Iris pigment epithelial cell (primary cell): ENCODE measurements at places on chromosomes 3 and 15.

GRCh38 chr3:10405816-10406215 lies 84.9 kb upstream of the SEC13 start:
- no peak for DNase-seq

GRCh38 chr3:147359177-147360050 lies 46.9 kb downstream of the ZIC4 start:
- DNase-seq: no peak

GRCh38 chr15:31522028-31522427 lies 195.4 kb downstream of the KLF13 start:
- no peak for DNase-seq

DNA sequence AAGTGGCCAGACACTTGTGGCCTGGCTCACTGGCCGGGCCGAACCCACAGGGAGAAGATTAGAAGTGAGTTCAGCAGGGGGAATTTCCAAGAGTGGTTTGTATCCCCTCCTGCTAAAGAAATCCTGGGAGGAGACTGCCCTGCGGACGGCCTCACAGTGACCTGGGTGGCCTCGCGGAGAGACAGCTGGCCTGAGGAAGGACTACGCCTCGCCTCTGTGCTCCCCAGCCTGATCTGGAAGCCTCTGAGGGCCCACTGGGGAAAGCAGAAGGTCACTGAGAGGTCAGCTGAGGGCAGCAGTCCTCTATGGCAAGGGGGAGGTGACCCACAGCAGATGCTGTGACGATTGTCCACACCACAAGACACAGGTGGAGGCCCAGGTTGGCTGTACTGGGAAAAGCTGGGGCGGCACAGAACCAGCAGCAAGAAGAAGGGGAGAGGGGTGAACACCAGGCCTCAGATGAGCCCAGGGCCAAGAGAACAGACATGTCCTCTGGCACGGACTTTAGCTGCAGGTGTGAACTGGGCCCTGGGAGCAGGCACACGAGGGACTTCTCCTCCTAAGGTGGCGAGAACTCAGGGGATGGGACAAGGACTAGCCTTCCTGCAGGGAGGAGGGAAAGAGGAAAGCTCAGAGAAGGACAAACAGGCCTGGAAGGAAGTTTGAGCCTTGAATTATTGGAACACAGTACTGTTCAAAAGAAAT lies 37.2 kb upstream of the DLG1 start:
- DNase-seq: no peak

- DNase-seq: peak; percentile 63
Observed at GRCh38 chr3:179323197-179324110, 623 bp downstream of the ZNF639 start.

- DNase-seq: peak; percentile 54
Observed at GRCh38 chr3:168847291-168847883, 751.7 kb upstream of the GOLIM4 start.

DNA sequence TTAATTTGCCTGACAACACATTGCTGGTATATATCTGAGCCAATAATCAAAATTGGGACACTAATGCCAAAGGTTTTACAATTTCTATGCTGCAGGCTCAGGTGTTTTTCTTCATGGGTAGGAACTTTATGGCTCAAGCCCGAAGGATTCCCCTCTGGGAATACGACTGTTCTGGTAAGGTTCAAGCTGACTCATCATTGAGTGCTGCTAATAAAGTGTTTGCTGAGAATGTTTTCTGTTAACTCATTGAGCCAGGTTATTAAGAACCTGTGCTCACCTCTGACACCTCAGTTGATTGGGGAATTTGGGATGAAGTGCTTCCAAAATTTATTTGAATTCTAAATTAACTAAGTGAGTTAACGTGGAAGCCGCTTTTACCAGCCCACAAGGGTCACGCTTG lies 135.8 kb upstream of the CTDSPL start:
- no peak for DNase-seq

DNA sequence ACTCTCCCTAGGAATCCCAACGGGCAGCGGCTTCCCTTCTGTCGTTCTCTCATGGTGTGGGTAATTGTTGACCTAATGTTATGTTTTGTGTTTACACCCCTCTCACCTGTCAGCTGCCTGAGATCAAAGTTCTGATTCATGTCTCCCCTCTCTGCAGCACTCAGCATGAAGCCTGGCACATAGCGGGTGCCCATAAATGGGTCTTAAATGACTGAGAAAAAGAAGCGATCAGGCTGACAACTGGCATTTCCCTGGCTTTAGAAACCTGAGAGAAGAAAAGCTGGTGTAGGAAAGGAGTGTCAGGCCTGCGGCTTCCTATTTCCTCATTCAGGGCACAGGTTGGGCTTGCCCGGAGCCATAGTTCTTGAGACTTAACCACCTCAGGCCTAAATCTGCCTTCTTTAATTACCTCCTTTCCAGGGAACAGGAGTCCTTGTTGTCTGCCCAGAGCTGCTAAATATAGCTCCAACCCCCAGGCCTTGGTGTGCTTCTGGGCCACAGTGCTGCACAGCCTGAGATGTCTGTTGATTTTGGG lies 31.8 kb downstream of the LPP start:
- peak; percentile 34 for DNase-seq

GRCh38 chr3:133491481-133492059 lies 81.9 kb upstream of the CDV3 start:
- DNase-seq: no peak

DNA sequence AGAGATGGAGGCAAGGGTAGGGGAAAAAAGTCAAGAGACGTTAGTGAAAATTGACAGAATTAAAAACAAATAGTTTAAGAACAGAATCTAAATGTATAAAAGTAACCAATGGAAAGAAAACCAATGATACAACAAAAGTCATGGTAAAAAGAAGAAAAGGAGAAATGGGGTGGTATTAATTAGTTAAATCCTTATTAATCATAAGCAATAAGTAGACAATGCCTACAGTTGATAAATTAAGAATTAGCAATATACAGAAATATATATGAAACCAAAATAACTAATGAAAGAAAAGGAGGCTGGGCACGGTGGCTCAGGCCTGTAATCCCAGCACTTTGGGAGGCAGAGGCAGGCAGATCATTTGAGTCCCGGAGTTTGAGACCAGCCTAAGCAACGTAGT lies 23.8 kb downstream of the EPM2AIP1 start:
- no peak for DNase-seq

GRCh38 chr3:51099794-51100535 lies 285.1 kb upstream of the MANF start:
- DNase-seq: peak; percentile 50

GRCh38 chr3:188095431-188095830 lies 58.5 kb upstream of the LPP start:
- no peak for DNase-seq

DNA sequence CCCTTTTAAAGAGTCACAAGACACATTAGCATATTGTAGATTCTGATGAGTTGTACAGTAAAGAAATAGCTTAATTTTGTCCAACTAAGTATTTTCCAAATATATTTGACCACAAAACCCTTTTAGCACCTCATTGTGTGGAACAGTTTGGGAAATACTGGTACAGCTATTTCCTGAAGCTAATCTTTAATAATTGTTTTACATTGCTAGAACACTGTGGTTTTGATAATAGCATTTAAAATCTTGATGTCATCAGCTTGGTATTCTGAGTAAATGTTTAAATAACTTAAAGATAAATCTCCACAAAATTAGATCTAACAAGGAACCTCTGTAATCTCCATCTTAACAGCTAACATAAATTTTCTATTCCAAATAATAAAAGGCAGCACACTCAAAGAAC lies 140.0 kb upstream of the MLF1 start:
- peak; percentile 27 for DNase-seq

- DNase-seq: no peak
Observed at GRCh38 chr3:73228959-73229358, 167.5 kb downstream of the EBLN2 start.

GRCh38 chr3:158769952-158770740 lies 31.7 kb upstream of the MFSD1 start:
- peak; percentile 95 for DNase-seq

DNA sequence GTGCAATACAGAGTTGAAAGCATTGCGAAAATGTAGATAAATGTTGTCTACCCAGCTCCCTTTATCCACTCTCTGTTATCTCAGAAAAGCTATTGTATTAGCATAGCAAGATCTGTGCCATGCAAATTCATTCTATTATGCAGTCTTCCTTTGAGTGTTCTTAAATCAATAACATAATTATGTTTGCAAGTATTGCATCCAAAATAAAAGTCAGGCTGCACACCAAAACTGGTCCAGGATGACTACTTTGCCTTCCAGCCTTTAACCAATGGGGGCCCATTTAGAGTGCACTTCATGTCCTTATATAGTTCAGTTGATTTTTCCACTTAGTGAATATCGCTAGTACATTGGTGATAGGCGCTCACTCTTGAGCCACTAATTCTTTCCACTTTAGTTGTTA lies 107.4 kb upstream of the MLF1 start:
- DNase-seq: no peak

DNA sequence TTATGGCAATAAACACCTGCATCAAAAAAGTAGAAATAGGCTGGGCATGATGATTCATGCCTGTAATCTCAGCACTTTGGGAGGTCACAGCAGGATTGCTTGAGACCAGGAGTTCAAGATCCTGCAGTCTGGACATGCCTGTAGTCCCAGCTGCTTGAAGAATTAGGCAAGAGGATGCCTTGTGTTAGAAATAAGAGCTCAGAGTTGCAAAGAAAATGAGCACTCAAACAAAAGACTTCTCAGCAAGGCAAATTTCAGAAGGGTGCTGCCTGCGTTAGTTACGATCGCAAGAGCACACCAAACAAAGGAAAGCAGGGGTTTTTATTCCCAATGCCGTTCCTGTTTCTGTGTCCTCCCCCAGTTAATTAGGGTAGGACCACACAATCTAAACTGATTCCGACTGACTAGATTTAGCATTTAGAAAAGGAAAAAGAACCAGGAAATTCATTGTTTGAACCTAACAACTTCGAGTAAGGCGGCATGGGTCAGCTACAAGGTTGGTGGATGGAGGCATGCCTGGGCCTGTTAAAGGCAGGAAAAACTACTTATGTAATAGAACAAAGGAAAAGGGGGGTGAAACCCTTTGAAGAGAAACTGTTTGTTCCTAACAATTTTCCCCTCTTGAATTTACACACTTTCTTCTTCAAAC lies 55.5 kb downstream of the DLG1 start:
- DNase-seq: peak; percentile 47

- no peak for DNase-seq
Observed at GRCh38 chr3:38143511-38143910, 5.0 kb downstream of the MYD88 start.

GRCh38 chr3:98482717-98483482 lies 14.6 kb upstream of the OR5K2 start:
- DNase-seq: no peak

DNA sequence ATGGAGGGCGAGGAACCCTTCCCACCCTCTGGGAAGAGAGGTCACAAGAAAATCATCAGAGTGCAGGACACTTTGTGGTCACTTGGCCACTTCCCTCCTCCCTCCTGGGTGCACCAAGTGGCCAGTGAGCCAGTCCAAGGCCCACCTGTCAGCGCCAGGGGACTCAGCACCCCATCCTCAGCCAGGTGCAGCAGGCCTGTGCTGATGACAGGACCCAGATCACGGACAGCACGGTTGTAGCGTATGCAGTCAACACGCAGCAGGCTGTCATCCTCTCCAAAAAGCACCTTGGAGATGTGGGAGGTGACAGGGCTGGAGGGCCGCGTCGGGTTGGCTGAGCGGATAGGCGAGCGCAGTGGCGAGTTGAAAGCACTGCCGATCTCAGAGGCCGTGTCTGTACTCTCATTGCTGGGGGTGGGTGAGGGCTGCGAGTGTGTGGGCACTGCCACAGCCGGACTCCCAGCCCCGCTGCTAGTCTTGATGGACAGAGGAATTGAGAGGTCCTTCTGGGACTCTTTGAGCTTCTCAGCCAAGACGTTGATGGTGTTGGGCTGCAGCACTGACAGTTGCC lies 41.5 kb downstream of the SEMA3G start:
- DNase-seq: no peak

DNA sequence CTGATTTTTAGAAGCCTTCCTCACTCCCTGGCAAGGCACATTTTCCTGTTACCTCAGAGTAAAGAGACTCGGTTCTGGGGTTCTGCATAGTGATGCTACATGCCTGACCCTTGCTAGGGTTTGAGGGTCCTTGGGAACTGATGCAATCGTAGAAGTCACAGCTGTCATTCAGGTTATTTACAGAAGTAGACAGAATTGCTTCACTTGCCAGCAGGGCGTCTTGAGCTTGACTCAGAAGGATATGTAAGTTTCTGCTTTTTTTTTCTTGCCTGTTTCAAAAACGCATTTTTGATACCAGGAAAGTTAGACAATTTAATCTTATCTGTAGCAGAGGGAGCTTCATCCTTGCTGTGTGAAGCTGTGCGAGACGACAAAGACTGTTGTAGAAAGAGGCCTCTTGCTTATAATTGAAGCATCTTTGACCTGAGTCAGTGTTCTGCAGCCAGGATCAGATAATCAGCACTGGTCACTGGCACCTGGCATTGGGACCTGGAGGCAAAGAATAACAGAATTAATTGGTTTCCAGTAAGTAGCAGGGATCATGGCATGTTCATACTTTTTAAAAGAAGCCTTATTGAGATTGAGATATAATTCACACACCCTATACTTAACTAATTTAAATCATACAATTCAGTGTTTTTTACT lies 24.8 kb downstream of the CACNA1D start:
- DNase-seq: no peak

GRCh38 chr3:104648823-104649222 lies 717.9 kb upstream of the ALCAM start:
- DNase-seq: no peak

DNA sequence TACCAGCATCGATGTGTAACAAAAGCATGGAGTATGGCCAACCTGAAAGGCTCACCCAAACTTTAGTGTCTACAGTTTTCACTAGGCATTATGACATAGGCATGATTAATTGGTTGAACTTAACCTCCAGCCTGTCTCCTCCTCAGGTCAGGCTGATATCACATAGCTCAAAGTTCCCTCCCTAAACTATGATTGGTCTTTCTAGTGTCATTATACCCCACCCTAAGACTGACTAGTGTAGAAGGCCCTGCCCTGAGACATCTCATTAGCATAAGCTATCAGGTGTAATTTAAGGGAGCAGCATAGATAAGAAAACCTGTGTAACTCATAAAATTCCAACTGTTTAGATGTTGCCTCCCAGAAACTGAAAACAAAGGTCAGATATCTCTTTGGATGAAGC lies 195.2 kb downstream of the ALCAM start:
- no peak for DNase-seq

DNA sequence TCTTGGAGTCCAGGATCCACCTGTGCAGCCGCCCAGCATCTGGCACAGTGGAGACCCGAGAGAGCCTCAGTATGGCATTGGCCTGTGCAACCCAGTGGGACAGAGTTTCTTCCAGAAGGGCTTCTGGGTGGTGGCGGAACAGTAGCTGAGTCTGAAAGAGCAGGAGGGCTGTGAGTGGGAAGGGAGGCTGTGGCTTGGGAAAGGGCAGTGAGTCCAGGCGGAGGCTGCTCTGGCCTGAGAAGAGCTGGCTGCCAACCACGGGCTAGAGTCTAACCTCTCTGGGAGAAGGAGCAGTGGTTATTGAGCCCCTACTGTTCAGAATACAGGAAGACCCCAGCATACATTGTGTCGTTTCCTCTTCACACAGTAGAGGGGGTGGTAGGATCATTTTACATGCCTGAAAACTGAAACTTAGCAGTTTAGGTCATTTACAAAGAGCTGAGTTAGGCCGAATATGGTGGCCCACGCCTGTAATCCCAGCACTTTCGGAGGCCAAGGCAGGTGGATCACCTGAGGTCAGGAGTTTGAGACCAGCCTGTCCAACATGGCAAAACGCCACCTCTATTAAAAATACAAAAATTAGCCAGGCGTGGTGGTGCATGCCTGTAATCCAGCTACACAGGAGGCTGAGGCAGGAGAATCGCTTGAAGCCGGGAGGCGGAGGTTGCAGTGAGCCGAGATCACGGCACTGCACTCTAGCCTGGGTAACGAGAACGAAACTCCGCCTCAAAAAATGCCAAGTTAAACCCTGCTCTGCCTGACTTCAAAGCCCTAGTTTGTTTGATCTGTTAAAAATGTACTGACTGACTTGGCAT lies 3.2 kb downstream of the AEN start:
- DNase-seq: peak; percentile 40

- no peak for DNase-seq
Observed at GRCh38 chr15:69647142-69647513, 194.5 kb downstream of the RPLP1 start.
